ENCODE measurements at places on chromosomes 3 and 15.

DNA sequence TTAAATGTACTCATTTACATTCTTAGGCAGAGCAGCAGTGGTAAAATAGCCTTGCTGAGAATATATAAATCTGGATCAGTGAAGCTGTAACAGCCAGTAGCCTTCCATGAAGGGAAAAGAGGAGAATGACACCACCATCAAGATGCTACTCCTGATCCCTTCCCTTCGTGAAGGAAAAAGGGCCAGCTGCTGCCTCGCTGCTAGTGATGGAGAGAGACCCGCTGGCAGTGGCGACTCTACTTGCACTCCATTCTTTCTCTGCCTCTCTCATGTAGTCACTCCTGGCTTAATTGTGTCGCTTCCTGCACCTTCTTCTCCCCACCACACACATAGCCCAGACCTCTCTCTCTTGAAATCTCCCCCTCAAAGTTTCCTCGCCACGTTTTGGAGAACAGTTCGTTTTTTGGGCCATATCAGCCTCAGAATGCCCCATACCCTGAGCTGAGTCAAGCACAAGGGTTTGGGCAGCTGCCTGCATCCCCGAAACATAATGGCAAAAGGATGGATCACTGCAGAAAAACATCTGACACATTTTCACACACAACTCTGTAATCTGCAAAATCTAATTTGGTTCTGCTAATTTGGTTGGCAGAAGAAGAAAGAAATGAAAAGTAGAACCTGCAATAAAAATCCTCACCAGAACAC is 460.3 kb upstream of the IL12A start:
- no peak for DNase-seq

DNA sequence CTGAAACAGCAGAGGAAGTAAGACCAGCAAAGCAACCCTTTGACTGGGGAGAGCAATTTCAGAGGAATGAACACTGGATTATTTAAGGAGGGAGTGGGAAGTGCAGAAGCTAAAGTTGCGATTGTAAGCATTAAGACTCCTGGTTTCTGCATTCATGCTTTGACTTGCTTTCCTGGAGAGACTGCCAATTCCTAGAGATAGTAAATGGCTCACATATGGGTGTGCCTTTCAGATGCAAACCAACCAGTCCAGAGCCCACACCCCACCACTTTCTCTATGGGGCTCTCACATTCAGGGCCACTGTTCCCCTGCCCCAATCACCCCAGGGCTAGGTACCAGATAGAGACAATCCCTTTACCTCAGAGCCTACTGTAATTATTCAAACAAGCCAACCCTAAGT is 200.9 kb upstream of the EIF1B start:
- DNase-seq: no peak

DNA sequence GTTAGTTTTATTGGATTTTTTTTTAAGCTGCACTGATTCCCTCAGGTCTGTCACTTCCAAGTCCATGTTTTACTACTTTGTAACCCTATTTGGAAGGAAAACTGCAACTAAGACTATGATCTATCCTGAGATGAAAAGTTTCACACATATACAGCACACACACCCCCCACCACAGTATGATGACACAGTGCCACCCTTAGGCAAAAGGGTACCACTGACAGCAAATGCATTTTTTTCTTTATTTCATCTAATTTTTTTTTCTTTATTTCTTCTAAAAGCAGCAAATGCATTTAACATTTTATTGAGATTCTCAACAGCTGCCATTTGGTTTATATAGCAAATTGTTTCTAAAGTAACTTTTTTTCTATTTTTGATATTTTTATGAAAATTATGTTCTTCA is 21.2 kb downstream of the NGRN start:
- peak; percentile 80 for DNase-seq

GRCh38 chr3:122826278-122826677 is 31.4 kb downstream of the SLC49A4 start:
- no peak for DNase-seq

DNA sequence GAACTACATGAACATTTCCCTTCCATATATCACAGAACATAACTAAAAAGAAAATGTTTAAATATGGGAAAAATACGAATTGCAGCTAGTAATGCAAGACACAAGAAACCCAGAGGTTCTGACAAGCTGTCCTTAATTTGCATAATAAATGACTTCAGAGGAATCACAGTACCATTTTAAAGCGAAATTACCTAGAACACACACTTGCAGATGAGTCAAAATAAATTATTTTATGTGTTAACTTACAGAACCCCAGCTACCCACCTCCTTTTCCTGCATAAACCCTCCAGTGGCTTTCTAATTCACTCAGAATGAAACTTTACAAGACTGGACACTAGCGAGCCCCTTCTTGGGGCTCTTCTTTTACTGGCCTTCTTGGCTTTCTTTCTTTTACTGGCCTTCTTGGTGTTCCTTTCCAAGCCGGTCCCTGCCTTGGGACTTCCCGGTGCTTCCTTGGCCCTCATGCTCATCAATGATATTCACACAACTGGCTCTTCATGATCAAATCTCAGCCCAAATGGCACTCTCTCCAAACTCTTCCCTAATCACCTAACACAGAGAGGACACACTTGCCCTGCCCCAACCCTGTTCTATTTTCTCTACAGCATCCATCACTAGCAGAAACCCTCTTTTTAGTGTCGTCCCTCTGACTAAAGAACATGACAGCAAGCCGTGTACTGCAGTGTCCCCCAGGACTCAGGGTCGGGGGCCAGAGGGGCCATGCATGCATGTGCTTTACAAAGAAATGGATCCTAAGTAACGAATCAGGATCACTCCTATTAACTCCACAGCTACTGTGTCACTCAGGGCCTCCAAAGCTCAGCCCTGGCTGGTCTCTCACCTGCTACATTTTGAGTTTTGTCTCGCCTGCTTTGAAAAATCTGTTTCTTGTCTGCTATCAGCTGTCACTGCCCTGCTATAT is 4.8 kb downstream of the CHSY1 start:
- no peak for DNase-seq

DNA sequence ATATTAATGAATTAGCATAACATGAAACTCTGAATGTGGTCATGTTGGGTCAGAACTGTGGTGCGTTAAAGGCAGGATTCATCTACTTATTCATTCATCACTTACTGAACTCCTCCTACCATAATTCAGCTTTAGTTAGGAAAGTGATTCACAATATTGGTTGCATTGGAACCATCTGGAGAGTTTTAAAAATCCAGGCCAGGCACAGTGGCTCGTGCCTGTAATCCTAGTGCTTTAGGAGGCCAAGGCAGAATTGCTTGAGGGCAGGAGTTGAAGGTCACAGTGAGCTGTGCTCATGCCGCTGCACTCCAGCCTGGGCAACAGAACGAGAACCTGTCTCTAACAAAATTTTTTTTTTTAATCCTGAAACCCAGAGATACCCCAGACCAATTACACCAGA is 44.2 kb upstream of the ATG7 start:
- DNase-seq: no peak

DNA sequence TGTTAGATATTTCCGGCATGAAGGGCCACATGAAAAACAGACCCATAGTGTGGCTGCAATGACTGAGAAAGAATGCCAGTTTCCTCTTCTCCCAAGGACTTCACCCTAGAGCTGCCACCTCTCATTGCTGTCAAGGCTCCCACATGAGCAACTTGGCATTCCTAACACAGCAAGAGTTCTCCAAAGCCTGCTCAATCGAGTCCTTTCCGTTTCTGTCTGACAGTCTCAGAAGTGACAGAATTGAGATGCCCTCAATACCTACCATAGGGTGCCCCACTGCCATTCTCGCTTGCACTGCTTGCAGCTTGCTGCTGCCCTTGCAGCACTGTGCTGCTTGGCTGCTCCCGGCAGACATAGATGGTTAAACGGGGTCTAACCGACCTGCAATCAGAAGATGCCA is 44.3 kb downstream of the UBP1 start:
- no peak for DNase-seq

DNA sequence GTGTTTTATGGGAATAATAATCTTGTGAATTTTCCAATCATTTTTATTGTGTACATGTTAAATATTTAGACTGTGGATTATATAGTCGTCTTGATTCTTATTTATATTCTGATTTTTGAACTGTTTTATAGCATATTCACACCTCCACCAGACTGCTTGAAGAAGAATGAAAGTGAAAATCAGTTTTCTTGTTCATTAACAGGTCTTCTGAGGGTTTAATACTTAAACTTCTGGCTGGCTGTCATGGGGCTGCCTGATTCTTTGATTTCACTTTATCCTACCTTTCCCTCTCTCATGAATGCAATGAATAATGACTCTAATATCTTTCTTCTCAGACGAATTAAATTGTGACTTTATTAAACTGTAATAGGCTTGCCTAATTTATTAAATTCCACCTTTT is 56.2 kb downstream of the ATP2C1 start:
- no peak for DNase-seq

DNA sequence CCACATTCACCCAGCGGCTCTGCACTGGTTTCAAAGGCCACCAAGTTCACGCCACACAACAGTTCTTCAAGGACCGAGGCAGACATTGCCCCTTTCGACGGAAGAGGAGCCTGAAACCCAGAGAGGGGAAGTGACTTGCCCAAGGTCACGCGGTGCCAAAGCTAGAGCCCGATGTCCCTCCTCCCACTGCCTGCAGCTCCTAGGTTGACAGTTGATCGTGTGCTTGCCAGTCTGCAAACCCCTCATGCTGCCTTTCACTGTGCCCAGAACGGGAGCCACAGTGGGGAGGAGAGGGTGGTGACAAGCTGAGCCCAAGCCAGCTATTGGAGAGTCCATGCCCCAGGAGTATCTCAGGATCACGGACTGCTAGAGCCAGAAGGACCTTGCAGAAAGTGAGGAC is 230.9 kb downstream of the XXYLT1 start:
- DNase-seq: peak; percentile 24
